Astrocyte (in vitro differentiated cells and primary cell): ENCODE measurements at places on chromosomes 12 and 14.

DNA sequence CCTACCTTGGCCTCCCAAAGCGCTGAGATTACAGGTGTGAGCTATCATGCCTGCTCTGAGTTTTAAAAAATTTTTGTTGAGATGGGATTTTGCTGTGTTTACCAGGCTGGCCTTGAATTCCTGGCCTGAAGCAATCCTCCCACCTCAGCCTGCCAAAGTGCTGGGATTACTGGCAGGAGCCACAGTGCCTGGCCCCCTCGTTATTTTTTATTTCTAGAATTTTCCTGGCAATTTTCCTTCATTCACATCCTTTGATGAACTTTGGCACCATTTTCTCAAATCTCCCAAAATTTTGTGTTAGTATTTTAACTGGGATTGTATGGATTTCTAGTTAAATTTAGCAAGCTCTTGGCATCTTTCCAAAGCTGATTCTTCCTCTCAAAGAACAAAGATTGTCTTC is 24.6 kb upstream of the SCARB1 start:
- no peak for DNase-seq

DNA sequence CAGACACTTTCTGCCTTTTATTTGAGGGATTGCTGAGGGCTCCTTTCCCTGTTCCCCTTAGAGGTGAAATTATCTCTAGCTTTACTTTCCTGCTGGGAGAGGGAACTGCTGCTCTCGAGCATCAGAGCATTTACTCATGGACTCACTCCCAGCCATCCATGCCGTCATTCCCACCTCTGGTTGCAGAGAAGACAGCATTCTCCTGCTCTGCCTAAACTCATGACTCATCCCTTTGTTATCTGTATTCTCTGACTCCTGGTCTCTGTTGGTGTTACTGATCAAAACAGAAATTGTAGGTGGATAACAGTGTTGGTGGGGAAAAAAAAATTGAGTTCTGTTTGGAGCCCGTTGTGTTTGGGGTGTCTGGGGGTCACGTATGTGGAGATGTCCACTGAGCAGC is 159.3 kb downstream of the TTC8 start:
- DNase-seq: peak; percentile 97

GRCh38 chr12:13114251-13115052 is 11.0 kb upstream of the GSG1 start:
- DNase-seq: no peak

DNA sequence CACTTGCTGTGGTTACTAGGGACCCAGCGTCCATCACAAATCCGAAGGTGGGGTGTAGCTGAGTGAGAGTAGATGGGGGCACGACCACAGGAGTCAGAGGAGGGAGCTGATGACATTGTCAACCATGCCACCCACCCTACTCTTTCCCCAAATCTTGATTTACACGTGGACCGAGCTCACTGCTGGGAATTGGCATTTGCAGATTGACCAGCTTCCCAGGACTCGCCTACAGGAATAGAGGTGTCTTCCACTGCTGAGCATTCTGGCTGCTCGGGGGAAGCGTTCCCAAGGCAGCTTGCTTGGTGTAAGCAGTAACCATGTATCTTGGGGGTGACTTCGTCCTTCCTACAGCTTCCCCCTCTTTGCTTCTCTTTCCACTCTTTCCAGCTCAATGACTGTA is 353 bp upstream of the PTPRR start:
- DNase-seq: no peak

GRCh38 chr12:9331218-9331626 is 123.0 kb upstream of the PZP start:
- no peak for DNase-seq

DNA sequence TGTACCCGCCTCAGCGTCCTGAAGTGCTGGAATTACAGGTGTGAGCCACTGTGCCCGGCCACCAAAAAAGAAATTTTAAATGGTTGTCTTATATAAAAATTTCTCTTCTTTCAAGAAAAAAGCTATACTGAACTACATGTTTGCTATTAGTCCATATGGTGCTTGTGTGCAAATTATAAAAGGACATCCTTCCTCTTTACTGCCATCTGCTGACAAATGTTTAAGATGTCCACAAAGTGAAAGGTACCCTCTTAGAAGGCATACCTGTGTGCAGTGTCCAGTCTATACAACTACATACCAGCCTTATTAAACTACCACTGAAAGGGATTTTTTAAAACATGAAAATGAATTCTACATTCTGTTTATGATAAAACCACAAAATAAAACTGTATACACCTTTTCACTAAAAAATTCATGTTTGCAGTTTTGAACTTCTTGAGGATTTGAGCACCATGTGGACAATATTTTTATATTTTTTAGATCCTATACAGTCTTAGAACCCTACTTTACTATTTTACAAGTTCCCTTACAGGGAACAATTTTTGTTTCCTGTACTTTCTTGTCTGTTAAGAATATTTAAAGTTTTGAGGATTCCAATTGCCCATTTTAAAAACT is 32.8 kb upstream of the TOMM20L start:
- DNase-seq: peak; percentile 4

- no peak for DNase-seq
Measured at GRCh38 chr12:128790221-128790620, 33.5 kb downstream of the SLC15A4 start.

DNA sequence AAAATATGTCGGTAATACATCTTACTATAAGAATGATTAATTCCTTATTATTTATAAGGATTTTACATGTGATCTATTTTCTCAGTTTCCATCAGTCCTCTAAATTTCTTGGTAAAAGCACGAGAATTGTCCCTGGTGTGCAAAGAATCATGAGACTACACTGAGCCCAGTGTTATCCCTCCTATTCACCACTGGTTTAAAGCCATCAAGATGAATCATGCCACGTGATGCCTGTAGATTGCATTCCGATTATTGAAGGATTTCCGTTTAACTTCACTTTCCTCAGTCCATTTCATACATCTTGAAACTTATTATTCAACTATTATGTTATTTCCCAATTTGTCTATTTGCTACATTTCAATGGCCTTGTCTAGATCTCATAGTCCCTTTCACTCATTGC is 601.9 kb downstream of the GALC start:
- no peak for DNase-seq

DNA sequence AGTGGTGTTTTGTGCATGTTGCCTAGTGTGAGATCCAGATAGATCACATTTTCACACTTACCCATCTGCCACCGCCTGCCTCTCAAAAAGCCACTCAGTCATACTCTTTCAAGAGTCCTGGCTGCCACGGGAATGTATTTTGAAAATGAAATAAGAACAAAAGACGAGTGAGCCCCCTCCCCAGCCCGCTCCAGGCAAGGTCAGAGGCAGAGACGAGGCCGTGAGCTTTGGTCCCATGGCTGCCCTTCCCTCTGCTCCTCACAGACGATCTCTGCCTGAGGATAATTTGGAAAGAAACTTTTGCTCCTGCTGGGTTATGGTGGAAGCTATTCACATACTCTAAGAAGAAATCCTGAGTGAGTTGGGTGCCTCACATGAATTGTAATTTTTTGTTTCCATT is 924.3 kb downstream of the BCL11B start:
- DNase-seq: no peak

DNA sequence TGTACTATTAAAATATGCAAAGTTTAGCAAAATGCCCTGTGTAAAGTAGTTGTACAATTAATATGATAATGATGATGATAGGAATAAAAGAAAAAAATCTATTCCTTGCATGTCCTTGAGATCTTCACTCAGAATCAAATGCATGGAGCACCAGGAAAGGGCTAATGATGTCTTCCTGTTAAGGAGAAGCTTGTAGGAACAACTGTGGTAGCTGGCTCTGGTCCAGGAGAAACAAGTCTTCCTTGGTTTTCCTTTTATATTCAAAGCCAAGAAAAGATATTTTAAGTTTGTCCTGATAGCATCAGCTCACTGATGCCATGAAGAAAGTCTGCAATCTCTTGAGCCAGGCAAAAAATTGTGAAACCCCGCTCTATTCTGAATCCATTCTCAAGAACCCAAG is 138.9 kb downstream of the PIK3C2G start:
- DNase-seq: peak; percentile 65

DNA sequence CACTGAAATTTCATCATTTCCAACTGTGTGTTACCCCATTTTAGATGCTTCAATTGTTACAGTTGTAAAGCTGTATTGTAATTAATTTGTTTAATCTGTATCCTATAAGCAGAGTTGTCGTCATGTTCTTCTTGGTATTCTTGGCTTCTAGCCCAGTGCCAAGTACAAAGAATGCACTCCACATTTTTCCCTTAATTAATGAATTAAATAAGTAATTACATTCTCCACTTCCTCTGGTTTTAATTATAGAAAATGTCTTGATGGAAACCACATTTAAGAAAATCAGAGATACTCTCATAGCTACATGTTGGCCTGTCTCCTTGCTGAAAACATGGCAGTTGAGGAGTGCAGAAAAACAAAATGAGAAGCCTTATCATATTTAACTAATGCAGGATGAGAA is 746 bp downstream of the DNAI7 start:
- DNase-seq: no peak

DNA sequence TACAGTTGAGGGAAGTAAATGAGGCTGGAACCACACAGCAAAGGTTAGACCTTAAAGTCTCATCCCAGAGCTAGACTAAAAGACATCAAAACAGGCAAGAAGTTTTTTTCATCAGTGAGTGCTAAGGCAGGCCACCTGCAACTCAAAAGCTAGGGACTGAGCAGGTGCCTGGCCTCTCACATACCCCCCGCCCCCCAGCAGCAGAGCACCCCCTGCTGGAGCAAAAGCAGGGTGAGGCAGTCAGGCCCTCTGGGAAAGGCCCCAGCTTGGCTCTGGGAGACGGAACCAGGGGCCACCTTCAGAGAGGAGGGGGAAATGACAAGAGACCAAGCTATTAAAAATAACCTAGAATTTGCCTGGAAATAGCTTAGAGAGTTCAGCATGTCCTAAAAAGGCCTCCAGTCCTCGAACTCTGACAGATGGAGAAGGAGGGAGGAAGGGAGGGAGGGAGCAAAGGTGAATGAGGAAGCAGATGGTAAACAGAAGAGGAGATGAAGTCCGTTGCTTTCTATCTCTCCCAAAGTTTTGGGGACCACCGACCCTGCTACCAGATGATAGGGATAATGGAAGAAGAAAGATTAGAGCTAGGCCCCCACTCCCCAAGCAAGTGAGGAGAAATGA is 1.8 kb downstream of the ITGA7 start:
- DNase-seq: no peak

DNA sequence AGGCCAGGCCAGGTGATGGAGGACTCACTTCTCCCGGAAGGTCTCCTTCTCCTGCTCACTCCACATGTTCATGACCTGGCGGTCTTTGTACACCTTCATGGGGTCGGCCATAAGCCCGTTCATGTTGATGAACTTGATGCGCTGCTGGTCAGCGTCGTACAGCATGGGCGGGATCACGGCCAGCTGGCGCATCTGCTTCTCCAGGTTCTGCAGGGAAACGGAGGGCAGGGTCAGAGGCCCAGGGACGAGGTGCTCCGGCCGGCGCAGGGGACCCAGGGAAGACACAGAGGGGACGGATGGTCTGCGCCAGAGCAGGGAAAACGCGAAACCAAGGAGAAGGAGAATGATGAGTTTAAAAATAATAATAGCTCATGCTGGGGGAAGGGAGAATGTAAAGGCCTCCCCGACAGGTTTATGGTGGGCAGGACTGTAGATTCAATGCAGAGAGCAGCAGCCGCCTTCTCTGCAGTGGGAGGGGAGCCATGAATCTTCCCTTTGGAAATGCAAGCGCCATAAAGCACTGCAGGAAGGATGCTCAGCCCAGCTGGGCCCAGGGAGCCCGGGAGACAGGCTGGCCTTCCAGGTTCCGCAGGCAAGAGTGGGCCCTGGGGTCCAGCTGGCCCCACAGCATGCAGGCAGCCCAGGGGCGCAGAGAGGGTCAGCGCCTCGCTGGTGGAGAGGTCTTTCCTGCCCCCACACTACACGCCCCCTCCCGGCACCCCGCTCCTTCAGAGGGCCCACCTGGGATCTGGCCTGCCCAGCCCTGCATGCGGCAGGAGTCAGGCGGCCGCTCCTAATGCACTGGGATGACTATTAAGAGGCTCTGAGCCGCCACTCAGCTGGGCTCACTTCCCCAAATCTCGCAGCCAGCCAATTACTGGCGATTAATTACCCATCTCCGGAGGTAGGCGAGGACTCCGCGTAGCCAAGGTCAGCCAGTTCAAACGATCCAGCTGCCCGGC is 132.0 kb downstream of the RFLNA start:
- DNase-seq: no peak

DNA sequence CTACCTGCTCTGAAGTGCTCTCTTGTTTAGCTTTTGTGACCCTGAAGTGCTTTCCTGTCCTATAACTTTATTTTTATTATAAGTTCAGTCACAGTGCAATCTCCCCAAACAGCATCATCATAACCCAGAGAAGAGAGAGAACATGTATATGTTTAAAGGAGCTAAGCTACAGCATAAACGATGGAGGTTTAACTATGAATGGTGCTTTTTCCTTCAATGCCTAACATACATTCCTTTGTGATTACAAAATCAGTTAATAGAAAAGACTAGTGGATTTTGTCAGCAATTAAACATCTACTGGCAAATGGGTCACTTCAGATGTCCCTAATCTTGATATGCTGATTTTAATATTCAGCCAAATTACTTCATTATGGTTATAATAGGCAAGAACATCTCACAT is 46.4 kb downstream of the ZFYVE21 start:
- peak; percentile 14 for DNase-seq

DNA sequence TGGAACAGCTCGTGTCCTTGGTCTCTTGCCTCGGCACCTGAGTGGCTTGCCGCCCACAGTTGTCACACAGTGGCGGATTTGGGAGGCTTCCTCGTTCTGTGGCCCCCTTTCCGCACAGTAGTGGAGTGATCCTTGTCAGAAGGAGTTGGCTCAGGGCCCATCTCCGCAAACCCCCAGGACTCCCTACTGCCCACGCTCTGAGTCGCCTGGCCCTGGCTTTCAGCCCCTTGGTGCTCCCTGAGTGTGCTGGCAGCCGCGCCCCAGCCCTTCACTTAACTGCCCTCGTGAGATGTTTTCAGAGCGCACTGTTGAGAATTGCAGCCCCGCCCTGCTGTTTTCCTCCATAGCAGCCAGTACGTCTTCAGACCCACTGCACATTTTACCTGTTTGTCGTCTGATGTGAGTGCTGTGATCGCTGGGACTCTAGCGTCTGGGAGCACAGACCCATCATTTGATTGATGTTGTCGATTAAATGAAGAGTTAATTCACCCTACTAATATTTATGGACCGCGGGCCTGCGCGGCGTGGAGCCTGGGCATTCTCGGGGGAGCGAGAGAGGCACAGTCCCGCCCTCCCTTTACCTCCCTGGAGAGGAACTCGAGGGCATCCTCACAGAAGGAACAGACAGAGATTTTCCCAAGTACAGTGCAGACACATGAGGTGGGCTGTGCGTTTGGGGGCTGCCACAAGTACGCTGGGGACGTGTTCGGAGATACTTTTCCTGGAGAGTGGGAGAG is 91.8 kb downstream of the DDX51 start:
- no peak for DNase-seq

GRCh38 chr12:80977346-80977745 is 39.6 kb upstream of the LIN7A start:
- DNase-seq: peak; percentile 63

DNA sequence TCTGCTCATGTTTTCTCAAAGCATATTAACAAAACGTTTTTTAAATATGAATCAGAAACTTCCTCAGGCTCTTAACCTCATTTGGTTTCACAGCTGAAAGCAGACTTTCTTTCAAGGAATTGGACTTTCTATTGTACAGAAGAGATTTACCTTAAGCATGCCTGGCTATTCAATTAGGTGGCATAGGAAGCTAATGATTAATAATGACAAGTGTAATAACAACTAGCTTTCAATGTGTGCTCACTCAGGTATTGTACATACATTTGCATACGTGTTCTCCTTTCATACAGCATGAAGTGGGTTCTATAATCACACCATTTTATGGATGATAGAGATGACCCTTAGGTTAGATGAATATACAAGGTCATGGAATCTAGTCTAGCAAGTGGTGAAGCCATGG is 115.7 kb downstream of the ANO6 start:
- DNase-seq: no peak
